Activated T-helper 9 cell treated with anti-CD3 and anti-CD28 coated beads, Interleukin-2, amount 50 U/mL, for 16 hours (primary cell): ENCODE measurements at places on chromosomes 11 and 22.

GRCh38 chr11:102313238-102313940 lies 3.9 kb upstream of the BIRC3 start:
- no peak for DNase-seq

- no peak for DNase-seq
These were observed 101.8 kb downstream of the PHF21B start for GRCh38 chr22:44907765-44908737.

DNA sequence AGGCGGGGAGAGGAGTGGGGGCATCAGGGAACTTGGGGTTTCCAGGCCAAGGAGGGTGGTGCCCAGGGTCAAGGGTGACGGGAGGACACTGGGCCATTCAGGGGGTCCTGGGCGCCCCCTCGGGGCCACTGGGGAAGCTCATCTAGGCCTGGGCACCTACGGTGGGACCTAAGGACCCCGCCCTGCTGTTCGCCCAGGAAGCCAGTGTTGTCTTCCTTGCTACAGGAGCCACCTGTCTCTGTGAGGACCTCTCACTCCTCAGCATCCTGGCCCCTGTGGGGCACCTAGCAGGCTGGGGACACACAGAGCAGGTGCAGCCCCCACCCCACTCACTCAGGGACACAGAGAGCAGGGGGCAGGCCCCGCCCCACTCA lies 191.6 kb downstream of the IGLL1 start:
- no peak for DNase-seq

- no peak for DNase-seq
These were observed 398 bp upstream of the FAM89B start for GRCh38 chr11:65571940-65572339.

DNA sequence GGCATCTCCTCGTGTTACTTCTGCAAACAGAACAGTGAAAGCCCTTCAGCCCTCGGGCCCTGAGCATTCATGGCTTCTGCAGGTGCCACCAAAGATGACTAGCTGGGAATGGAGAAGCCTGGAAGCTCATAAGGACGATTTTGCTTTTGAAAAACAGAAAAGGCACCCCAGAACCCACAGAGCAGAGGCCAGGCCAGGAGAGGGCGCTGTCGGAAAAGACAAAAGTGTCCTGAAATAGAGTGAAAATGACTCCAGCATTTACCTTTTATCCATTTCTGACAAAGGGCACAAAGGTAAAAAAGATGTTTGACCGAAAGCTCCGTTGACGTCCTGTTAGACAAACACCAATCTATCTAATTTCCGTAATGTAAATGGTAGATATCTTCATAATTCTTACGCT lies 37.6 kb downstream of the ZNF195 start:
- peak; percentile 42 for DNase-seq

- no peak for DNase-seq
These were observed 19.9 kb downstream of the TEAD1 start for GRCh38 chr11:12694183-12694531.

- DNase-seq = no peak
These were observed 72.9 kb downstream of the CACNA1I start for GRCh38 chr22:39643311-39644083.

GRCh38 chr11:41309716-41310115 lies 149.7 kb downstream of the LRRC4C start:
- DNase-seq = no peak

DNA sequence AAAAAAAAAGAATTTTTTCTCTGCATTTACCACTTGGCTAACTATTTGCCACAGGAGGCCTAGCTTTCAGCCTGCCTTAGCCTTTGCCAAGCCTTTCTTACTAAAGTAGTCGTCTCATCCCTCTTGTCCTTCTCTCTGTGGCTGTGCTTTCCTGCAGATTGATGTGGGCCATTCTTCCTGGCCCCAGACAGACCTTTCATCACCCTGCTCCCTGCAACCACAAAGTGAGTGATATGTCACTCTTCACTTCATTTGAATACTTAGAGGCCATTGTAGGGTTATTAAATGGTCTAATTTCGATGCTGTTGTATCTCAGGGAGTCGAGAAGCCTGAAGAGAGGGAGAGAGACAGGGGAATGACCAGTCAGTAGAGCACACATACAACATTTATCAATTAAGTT lies 37.6 kb downstream of the ART5 start:
- no peak for DNase-seq

DNA sequence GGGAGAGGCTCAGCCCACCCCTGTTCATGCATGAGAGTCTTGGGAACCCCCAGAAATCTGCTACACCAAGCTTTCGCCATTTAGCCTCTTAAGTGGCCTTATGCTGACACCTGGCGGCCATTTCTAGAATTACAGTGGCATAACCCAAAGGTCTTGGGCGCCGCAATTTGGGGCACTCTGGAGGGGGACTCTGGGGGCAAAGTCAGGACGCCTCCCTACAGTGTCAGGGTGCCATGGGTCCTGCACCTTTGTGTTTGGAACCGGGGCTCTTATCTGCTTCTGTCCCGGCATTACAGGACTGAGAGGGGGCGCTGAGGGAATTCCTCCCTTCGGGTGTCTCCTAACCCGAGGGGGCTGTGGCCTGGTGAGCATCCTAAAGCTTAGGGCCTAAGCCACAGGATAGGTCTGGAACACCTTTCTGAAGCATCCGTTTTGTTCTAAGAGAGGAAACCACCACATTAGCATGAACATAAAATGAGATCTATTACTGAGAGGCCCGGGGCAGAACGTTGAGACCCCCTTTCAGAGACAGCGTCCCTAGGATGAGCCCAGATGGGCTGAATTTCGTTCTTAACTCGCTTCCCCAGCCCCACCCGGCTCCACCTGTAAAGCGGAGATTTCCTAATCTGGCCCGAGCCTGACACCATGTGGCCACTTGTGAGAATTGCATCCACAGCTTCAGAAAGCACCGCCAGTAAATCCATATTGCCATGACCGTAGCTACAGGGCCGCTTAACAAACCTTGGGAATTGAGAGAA lies 9.3 kb downstream of the INS start:
- peak; percentile 68 for DNase-seq

DNA sequence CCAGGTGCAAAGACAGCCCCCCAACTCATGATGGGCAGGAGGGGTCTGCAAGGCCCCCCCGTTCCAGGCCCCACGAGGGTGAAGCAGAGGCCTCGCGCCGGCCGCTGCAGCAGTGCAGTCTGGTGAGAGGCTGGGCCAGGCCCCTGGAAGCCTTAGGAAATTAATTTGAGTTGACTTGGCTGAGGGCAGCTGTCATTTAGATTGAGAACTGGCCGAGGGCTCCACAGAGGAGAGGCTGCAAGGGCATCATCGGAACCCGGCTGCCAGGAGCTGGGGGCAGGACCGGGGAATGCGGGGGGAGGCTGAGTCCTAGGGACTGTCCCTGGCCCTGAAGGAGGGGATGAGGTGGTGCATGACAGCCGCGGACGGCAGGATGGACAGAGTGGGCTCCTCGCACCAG lies 39.9 kb downstream of the MN1 start:
- no peak for DNase-seq

- DNase-seq = no peak
These were observed 77.1 kb upstream of the CCDC90B start for GRCh38 chr11:83363312-83363711.

DNA sequence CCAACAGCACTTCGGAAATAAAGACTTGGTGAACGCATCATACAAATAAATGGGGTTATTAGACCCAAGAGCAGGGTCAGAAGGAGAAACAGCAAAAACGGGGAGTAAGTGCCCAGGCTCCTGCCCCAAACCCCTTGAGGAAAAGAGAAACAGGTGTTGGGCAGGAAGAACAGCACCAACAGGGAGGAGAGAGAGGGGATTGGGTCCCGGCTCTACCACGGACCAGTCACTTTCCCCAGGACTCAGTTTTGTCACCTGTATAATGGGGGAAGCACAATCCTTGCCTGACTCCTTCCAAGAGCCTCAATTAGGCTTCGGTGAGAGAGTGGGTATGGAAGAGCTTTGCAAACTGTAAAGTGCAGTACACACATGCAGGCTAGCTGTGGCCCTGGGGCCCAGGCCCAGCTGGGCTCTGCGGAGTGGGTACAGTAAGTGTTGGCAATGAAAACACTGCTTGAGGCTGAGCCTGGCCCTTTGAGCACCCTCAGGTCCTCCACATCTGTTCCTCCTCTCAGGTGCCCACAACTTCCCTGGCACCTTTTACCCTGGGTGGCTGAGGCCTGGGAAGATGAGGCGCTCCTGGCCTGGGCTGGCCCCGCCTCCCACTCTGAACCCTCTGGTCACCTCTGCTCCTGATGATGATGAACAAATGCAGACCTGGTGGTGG lies 8.9 kb downstream of the SLC29A2 start:
- DNase-seq = no peak

DNA sequence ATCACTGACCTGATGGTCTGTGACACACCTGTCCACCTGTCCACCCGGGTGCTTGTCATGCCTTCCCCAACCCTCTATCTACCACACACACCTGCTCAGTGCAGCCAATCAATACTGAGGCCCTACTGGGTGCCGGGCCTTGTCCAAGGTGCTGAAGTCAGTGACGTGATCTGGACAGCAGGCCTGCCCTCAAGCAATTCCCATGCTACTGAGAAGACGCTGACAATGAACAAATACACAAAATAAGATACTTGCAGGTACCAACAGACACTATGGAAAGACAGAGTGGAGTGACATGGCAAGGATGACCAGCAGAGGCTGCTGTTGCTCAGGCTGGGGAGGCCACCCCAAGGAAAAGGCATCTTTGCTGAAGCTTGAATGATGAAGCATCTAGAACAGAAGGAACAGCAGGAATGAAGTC lies 21.2 kb downstream of the PLAAT3 start:
- DNase-seq = no peak

GRCh38 chr11:17277024-17277584 lies 565 bp downstream of the NUCB2 start:
- no peak for DNase-seq

DNA sequence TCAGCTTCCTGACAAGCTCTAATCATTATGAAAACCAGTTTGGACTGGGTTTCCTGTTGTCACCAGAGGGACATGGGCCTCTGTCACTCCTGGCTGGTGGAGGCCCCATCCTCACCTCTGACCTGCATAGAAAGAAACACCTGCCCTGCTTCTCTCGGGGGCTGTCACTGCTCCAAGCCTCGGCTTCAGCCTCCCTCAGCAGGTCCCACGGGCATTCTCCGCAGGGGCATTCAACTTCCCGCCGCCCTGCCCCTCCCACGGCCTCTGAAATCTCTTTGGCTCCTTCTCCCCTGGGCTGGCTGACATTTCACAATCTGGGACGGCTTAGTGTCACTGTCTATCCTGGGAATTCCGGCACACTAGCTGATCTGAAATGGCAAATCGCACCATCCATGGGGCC lies 257.9 kb downstream of the CTTN start:
- no peak for DNase-seq

- no peak for DNase-seq
These were observed 20.2 kb upstream of the IFITM3 start for GRCh38 chr11:340539-341512.

- DNase-seq = no peak
These were observed 28.6 kb downstream of the PRCP start for GRCh38 chr11:82871646-82872045.
